Effector CD8-positive, alpha-beta T cell (primary cell): ENCODE measurements at places on chromosomes 6 and 20.

- no peak for DNase-seq
These were observed 7.8 kb upstream of the C2 start for GRCh38 chr6:31919624-31920303.

- DNase-seq = no peak
These were observed 358.8 kb upstream of the JAG1 start for GRCh38 chr20:11032611-11033010.

- no peak for DNase-seq
These were observed 3.0 kb upstream of the GCM1 start for GRCh38 chr6:53151676-53152075.

GRCh38 chr20:56060486-56060885, 55.2 kb upstream of the CBLN4 start:
- no peak for DNase-seq

GRCh38 chr20:10920396-10920795, 246.6 kb upstream of the JAG1 start:
- DNase-seq = no peak

- DNase-seq = no peak
These were observed 10.9 kb downstream of the PHACTR2 start for GRCh38 chr6:143688681-143689080.

DNA sequence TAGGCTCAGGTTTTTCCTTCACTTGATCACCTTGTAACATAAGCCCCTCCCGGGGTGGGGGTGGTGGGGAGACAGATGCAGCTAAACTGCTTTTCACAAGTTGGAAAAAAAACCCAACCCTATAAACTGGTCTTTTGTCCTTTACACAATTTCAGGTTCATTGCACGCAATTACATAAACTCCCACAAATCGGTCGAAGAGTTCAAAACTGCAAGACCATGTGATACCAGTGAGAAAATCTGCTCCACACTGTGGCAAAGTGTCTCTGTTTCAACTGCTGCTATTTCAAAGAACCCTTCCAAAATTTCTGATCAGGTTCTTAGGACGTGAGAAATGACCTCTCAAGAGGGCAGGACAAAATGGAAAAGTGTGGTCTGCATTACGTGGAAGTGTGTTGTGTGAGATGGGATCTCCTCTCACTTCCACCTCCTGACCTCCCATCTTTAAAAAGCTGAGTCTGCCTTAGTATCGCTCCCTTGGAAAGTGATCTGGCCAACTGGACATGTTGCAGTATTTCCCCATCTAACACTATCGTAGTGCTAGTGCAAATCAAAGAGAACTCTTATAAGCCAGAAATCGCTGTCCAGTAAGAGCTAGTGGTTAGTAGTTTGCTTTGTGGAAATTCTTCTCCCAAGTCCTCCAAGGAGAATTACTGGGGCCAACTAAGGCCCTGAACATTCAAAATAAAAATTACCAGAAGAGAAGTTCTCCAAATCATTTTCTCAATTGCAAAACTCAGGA, 60.1 kb downstream of the PRND start:
- no peak for DNase-seq
